Left ventricle myocardium superior (tissue), 1 donor: ENCODE measurements at places on chromosomes 12 and 14.
A peak's percentile ranks its signal among the peaks of the same experiment; 100 is the strongest.

DNA sequence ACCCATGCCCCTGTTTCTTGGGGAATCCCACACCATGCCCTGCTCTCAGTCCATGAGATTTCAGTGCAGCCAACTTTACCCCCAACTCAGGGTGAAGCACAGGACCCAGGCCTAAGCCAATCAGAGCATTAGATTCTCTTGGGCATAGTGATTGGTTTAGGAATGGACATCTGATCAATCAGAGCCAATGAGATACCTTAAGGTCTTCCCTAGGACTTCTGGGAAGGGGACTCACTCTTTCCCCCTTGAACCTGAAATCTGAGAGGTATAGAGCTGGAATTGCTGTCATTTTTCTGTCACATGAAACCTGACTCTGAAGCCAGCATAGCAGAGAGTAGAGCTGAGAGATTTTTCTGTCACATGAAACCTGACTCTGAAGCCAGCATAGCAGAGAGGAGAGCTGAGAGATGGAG, 127.1 kb downstream of the ZFP36L1 start:
- no peak for DNase-seq

DNA sequence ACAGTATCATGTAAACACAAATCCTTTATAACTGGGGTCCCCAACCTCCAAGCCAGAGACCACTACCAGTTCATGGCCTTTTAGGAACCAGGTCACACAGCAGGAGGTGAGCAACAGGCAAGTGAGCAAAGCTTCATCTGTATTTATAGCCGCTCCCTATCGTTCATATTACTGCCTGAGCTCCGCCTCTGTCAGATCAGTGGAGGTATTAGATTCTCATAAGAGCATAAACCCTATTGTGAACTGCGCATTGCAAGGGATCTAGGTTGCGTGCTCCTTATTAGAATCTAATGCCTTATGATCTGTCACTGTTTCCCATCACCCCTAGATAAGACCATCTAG, 49.9 kb downstream of the LRP6 start:
- DNase-seq = no peak

DNA sequence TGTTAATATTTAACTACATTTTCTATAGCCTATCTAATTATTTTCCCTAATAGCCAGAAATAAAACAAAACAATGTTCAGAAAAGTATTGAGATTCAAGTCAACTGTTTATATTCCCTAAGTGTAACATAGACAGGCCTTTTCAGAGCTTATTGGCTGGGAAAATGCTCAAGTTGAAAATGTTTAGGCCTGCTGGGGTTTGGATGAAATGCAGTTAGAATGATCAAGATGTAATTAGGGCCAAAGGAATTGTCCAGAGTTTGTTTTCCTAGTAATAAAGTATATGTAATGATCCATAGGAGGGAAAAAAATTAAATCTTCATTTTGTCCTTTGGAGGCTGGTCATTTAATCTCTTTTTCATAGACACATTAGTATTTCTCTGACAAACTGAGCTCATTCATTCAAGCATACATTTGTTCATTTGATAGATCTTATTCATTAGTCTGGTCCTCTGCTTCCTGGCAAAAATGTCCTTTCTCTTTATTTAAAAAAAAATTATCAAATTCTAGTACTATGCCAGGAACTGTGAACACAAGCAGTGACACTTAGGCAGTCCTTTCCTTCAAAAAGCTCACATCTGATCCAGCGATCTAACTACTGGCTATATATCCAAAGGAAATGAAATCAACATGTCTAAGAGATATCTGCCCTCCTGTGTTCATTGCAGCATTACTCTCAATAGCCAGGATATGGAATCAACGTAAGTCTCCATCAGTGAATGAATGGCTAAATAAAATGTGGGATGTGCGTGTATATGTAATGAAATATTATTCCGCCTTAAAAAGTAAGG, 40.1 kb upstream of the NEDD1 start:
- no peak for DNase-seq

DNA sequence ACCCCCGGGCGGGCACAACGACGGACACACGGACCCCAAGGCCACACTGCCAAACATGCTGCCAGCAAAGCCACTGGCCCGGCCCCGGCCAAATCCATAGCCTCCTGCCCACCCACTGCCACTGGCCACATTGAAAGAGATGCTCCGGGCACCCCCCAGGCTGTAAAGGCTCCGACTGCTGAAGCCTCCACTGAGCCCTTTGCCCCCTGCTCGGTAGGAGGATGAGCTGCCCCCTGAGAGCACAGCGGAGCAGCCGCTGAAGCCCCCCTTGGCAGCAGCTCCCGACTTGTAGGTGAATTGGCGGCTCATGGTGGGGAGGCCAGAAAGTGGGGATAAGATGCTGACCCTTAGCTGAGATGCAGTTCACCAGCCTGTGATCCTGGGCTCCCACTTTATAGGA, at the start of gene KRT73:
TSS of gene KRT73 (minus strand) at position 344 of the 400 bp plus-strand sequence. CDS start at position 309, 35 bp downstream.
- DNase-seq = no peak

GRCh38 chr14:104932676-104933631, 8.3 kb downstream of the PLD4 start:
- peak; percentile 94 for DNase-seq

- DNase-seq = no peak
Measured at GRCh38 chr12:107344035-107344808, 250.9 kb upstream of the CRY1 start.

DNA sequence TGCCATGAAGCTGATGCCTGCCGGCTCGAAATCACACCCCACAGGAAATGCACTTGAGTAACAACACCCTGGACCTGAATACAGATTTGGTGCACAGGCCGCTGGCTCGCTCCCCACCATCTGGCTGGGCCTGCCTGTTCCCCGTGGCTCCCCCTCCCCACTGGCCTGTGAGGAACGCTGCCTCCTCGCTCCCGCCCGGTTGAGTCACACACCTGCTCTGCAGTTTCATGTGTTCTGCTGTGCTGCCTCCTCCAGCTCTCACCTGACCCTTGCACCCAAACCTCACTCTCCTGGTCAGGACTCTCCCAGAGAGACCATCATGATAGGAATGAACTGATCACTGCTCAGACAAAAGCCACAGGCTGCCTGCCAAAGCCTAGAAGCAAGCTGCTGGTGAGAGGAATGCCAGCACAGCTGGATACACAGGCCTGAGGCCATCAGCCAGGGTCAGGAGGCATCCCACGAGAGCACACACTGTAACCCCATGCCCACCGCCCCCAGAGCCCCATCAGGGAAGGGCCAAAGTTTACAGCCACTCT, 3.8 kb upstream of the SIVA1 start:
- peak; percentile 55 for DNase-seq
